ENCODE measurements at places on chromosomes 16 and 17.

GRCh38 chr17:17694169-17695081 lies 13.2 kb downstream of the RAI1 start:
- peak; percentile 62 for DNase-seq

DNA sequence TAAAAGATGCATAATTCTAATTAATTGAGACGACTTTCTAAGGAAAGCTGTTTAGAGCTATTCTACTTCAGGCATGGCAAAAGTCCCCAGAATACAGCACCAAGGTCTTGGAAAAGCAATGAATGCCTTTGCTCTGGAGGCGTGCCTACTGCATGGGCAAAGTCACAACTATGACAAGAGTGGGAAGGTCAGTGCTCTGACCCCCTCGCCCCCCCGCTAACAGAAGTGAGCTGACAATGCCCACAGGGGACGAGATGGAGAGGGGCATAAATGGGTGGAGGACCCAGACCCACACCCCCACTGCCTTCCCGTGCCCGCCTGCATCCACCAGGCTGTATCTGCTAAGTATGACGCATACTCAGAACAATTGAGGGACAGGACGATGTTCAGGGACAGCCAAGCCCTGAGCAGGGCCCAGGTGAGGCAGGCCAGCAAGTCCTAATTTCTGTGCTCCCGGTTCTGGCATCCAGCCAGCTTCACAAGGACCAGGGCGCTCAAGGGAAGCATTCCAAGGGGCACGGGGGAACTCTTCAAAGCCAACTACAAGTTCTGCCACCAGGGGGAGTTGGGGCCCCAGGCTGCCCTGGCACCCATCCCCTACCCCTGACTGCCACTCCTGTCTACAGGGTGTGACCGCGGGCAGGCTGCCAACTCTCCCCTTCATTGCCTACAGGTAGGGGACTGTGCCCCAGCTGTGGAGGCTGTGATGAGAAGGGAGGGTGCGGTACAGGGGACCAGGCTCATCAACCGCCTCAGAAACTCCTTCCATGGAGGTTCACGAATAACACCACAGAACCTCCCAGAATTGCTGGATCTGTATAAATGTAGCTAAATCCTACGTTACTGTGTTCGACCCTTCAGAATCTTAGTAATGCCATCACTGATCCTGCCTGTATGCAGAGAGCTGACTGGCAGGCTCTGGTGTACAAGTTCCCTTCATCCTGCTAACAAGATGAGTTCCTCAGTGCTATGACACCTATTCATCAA lies 20.8 kb downstream of the NPRL3 start:
- peak; percentile 73 for DNase-seq

DNA sequence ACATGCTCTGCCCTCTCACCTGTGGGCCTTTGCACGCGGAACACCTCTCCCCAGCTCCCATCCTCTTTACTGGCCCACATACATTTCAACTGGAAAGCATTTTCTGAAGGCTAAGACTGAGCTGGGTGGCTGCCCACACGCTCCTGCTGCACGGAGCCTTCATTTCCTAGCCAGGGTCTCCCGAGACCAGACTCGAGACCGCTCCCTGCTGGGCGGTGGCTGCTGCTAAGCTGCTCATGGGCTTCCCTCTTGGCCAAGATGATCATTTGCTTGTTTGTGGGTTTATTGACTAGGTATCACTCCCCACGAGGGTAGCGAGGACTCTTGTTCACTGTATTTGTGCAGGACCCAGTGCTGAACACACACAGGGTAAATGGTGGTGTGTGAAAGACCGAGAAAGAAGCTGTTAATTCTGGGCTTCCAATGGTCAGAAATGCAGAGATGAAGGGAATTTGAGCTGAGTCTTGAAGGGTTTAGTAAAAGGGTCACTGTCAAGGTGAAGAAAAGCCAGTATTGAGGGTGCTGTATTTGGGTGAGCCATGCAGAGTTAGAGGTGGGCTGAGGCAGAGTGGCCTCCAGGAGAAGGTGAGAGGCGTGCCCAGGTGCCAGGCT lies 907 bp downstream of the TRAPPC2L start:
- DNase-seq = peak; percentile 62

- DNase-seq = no peak
These were observed 53.1 kb upstream of the TANGO6 start for GRCh38 chr16:68790130-68790761.

DNA sequence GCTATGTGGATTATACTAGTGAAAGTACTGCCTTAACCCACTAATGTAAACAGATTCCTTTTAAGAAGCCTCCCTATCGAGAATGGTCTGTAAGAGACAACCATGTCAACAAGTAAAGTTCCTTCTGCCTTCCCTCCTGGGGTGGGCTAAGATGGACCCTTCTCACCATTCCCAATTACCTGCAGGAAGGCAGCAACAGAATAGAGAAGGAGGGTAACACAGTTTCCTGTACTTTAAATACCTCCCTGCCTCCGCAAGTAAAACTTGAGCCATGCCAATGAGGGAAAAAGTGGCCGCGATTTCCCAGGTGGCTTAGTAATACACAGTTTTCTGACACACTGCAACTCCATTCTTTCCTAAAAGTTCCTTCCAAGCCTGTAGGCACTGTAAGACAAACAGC lies 45.2 kb downstream of the TOX3 start:
- no peak for DNase-seq

GRCh38 chr17:42005166-42005565 lies 12.1 kb downstream of the DNAJC7 start:
- DNase-seq = no peak

DNA sequence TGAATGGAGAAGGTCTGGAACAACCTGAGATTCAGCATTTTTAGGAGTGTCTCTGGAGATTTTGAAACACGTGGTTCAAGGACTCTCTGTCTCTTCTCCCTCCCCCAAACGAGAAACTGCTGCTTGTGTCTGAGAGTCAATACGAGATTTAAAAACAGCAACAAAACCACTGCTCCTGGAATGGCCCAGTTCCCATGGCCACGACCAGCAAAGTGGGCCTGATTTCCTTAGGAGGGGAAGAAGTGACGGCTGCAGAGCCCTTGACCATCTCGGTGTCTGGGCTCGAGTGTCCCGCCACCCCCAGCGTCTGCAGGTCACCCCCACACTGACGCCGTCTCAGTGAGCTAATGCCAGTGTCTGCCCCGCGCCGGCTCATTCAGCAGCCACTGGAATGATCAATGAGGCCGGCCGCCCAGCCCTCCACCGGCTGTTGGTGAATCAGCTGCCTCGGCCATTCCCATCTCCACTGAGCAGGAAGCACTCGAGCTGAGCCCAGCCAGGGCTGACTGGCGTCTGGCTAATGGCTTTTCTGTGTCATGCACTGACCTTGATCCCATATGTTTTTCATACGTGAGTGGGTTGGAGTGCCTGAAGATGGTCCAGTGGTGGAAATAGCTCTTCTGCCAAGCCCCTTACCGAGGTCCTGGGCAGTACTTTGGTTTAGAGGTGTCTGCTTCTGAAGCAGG lies 151.8 kb downstream of the PITPNC1 start:
- DNase-seq = peak; percentile 76

- DNase-seq = no peak
These were observed 90.8 kb downstream of the SHISA6 start for GRCh38 chr17:11331547-11332513.

- DNase-seq = no peak
These were observed 20.6 kb upstream of the ARHGAP17 start for GRCh38 chr16:25035494-25036405.

DNA sequence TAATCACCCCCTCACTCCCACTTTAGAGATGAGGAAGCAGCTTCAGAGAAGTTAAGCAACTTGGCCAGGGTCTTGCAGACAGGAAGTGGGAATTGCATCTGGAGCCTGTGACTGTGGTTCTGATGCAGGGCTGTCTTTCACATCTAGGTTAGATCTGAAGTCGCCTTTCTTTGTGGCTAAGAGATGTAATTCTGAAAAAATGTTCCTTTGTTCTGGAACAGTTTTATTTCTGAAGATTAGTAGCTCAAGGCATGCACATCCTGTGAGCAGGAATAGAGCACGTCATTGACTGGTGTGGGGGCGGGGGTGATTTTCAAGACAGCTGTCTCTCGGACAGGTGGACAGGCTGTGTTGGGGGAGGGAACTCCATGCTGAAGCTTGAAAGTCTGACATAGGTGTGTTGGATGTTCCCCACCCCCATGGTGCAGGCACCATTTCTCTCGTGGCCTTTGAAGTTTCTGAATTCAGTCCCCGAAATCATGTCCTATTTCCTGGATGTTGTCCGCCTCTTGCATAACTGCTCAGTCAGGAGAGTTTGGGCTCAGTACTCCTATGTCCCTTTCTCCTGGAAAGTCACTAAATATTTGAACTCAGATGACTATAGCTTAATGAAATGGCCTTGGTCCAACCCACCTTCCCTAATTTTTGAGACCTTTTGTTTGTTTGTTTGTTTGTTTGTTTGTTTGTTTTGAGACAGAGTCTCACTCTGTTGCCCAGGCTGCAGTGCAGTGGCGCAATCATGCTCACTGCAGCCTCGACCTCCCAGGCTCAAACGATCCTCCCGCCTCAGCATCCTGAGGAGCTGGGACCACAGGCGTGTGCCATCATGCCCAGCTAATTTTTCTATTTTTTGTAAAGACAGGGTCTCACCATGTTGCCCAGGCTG lies 21.0 kb upstream of the HERPUD1 start:
- no peak for DNase-seq

DNA sequence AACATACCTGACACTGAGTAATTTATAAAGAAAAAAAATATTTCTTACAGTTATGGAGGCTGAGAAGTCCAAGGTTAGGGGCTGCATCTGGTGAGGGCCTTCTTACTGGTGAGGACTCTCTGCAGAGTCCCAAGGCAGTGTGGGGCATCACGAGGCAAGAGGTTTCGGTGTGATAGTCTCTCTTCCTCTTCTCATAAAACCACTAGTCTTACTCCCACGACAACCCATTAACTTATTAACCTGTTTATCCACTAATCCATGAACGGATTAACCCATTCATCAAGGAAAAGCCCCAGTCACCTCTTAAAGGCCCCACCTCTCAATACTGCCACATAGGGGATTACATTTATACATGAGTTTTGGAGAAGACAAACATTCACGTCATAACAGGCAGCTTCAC lies 20.1 kb downstream of the CIITA start:
- no peak for DNase-seq

DNA sequence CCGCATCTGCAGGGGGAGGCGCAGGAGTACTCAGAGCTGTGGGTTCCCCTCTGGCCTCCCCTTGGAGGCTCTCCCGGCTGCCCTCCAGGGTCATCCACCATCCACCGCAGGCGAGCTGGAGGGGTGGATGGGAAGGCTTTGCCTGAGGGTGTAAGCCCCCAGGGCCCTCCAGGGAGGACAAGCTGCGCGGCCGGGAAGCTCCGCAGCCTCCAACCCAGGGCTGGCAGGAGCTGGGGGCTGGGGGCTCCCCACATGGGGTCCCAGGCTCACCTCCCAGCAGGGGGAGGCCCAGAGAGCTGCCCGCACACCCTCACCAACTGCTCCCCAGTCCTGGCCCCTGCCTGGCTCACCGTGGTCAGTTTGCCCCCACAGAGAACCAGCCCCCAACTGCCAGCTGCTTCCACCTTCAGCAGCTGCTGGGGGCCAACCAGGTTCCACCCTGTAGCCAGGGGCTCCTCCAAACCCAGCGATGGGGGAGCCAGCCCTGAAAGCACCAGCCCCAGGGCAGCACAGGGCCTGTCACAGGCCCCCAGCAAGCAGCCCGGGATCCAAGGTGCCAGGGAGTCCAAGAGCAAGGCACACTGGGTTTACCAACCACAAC lies 19.8 kb upstream of the CHMP6 start:
- no peak for DNase-seq

GRCh38 chr16:9378876-9379275 lies 287.4 kb downstream of the HAPSTR1 start:
- no peak for DNase-seq

DNA sequence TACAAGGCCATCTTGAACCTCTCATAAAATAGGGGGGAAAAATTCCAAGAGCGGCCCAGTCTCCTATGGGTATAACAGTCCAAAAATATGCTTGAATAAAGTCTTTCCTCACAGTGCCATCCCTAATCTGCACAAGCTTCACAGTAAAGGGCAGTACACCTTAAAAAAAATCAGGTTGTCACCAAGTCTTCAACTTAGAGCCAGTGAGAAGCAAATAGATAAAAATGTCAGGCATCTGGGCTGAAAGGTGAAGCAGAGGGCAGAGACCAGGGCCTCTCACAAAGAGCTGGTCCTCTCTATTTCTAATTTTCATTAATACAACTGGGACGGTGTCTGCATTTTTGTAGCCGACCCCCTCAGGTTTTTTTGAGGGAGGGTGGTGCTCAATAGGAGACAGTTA lies 82.9 kb downstream of the SSH2 start:
- DNase-seq = no peak

- DNase-seq = no peak
These were observed 20.5 kb downstream of the SRCIN1 start for GRCh38 chr17:38585056-38585917.

DNA sequence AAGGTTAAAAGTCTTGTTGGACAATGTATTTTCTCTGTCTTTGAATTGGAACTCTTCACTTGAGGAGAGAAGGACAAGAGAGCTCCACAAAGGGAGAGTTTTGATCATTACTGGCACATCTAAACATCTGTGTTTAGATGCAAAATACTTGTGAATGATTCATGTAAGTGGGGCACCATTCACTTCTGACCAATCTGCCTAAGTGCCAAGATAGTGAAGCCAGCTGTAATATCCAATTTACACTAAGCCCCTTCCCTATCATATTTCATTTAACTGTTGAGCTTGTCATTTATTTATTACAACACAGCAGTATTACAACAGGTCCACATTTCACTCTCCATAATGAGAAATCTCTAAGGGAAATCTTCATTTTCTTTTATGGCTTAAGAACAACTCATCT lies 832.3 kb upstream of the GOT2 start:
- DNase-seq = no peak

GRCh38 chr17:60145006-60145935 lies 4.5 kb upstream of the CA4 start:
- no peak for DNase-seq

GRCh38 chr16:1170076-1170418 lies 17.1 kb downstream of the CACNA1H start:
- no peak for DNase-seq

DNA sequence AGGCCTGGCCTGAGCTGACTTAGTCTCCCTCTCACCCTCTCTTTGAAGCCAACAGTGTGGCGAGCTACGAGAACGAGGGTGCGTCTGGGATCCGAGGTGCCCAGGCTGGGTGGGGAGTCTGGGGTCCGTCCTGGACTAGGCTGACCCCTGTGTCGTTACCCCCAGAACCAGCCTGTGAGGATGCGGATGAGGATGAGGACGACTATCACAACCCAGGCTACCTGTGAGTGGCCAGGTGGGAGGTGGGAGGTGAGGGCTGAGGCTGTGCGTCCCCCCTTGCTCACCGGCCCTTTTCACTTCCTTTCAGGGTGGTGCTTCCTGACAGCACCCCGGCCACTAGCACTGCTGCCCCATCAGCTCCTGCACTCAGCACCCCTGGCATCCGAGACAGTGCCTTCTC lies 1.6 kb downstream of the LAT start:
- DNase-seq = no peak

GRCh38 chr17:17853811-17854447 lies 17.1 kb upstream of the SREBF1 start:
- no peak for DNase-seq

GRCh38 chr17:28328325-28328724 lies 6.9 kb downstream of the IFT20 start:
- no peak for DNase-seq

- DNase-seq = no peak
These were observed 46.8 kb downstream of the PLXDC1 start for GRCh38 chr17:39104657-39105056.

GRCh38 chr16:25031132-25031440 lies 15.9 kb upstream of the ARHGAP17 start:
- no peak for DNase-seq

Measured in mesothelial cell of epicardium (in vitro differentiated cells).